ENCODE measurements at places on chromosomes 7 and 10.

DNA sequence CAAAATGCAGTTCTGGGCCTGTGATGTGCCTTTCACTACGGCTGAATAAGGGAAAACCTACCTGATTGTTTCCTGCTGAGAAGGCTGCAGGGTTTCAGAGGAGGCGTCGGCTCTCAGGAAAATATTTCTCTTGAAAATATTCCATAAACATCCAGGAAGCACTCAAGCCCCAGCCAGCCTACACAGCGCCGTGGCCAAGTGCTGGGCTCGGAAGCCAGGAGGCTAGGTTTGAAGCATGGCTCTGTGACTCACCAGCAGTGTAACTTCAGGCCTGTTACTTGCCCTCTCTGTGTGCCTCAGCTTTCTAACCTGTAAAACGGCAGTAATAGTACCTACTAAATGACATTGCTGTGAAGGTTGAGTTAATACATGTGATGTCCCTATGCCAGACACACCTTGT lies 399.1 kb downstream of the GATA3 start:
- DNase-seq, result no peak

GRCh38 chr10:17381502-17382142 lies 72.8 kb downstream of the ST8SIA6 start:
- DNase-seq, result no peak

DNA sequence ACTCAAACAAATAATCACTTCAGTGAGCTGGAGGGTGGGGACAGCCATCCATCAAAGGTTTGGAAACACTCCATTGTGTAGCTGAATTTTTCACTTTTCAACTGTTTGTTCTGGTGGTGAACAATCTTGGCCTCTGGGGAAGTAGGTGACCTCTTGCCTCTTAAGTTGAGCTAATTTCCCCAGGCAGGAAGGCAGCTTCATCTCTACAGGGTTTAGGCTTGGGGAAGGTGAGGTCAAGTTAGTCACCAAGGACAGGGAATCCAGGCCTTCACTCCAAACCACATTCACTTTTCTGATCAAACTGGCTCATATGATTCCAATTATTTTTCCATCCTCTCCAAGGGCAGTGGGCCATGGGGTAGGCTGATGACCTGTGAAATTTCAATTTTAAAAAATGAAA lies 138.3 kb upstream of the HABP2 start:
- DNase-seq, result no peak

DNA sequence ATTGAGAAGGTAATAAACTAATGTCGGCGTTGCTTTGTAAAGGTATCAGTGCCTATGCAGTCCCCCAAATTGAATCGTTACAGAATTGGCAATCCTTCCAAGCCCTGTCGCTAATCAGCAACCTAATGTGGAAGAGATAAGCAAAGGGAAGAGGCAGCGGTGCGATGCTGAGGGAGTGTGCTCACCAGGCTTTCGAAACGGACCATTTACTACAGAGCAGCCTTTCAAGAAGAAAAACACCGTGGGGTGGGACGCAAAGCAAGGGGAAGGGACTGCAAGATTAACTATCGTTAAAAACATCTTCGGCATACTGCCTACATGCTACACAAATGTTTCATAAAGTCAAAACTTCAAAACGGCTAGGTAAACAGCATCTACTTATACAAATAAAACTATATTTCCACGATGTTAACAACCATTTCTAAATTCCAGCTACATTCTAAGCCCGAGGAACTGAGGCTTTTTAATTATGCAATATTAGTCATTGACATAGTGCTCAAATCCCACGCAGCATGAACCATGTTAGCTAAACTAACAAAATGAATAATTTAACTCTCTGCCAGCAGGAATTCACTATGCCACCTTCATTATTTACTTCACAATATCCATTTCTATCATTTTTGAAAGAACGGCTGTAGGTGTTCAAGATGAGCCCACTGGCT lies 85.2 kb downstream of the CHCHD3 start:
- DNase-seq, result no peak

DNA sequence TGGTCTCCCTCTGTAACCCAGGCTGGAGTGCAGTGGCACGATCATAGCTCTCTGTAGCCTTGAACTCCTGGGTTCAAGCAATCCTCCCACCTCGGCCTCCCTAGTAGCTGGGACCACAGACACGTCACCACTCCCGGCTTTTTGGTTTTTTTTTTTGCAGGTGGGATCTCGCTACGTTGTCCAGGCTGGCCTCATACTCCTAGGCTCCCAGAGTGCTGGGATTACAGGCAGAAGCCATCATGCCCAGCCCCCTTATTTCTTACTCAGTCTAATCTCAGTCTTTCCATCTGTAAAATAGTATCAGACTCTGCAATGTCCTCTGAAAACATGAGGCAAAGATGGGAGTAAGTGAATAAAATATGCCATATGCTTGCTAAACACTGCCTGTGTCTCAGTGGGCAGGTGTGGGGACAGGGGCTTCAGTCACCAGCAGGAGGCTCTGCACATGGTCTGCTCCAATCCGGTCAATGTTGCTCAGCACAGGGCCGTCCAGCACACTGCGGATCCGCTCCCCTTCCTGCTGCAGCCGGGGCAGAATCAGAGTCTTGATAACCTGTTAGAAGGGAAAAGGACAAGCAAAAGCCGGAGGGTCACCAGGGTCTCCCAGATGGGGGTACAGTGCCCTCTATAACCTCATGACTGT lies 8.2 kb downstream of the AP4M1 start:
- no peak for DNase-seq

- DNase-seq, result no peak
Measured at GRCh38 chr7:19121977-19122588, 4.6 kb upstream of the TWIST1 start.

DNA sequence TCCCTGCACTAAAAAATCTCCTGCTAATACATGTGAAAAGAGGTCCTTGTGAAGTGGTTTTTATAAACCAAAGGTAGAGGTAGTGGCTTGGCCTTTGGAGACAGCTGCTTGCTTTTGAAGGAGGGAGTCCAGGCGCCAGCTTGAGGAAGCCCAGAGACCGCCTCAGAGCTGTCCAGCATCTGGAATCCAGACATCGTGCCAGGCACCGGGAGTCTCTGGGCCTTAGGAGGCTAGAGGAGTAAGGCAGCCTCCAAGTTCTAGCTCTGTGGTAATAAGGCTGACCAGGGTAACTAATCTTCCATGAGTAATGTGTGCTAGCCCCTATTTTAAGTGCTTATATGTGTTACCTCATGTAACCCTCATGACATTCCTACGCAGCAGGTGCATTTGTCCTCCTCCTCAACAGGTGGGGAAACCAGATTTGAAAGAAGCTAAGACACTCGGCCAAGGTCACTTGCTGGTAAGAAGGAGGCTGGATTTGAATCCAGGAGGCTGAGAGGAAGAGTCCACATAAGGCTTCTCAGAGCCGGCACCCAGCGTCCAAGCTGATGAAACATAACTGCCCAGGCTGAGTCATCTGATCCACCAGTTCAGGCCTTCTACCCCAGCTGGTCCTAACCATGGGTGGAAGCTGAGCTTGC lies 26.1 kb downstream of the PRLHR start:
- DNase-seq, result no peak

GRCh38 chr10:6233725-6234277 lies 31.1 kb downstream of the PFKFB3 start:
- DNase-seq, result no peak

- DNase-seq, result no peak
Measured at GRCh38 chr7:128176696-128177095, 64.4 kb upstream of the LEP start.

GRCh38 chr10:13395540-13395939 lies 47.4 kb upstream of the SEPHS1 start:
- DNase-seq, result no peak

GRCh38 chr7:51124321-51124720 lies 192.3 kb downstream of the COBL start:
- no peak for DNase-seq

- no peak for DNase-seq
Measured at GRCh38 chr10:7559386-7559785, 107.4 kb downstream of the ITIH5 start.

GRCh38 chr7:108026647-108027046 lies 23.7 kb upstream of the LAMB1 start:
- DNase-seq, result no peak

GRCh38 chr7:112572669-112573301 lies 92.0 kb downstream of the LSMEM1 start:
- DNase-seq, result no peak

DNA sequence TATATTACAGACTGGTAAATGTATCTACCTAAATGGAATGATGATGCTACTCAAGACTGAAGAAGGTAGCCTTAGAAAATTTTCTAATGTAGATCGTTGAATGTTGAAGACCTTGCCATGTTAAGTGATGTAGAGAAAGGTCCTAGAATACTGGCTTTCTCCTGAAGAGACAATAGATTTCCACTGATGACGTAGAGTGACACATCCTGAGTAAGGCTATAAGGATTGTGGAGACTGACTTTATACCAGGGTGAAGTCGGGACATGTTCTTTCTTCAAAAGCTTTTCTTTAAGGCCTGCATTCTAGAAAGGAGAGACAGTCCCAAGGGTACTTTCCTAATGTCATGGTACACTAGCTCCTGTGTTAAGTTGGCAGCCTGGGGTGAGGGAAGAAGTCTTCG lies 58.6 kb downstream of the PCDH15 start:
- no peak for DNase-seq

DNA sequence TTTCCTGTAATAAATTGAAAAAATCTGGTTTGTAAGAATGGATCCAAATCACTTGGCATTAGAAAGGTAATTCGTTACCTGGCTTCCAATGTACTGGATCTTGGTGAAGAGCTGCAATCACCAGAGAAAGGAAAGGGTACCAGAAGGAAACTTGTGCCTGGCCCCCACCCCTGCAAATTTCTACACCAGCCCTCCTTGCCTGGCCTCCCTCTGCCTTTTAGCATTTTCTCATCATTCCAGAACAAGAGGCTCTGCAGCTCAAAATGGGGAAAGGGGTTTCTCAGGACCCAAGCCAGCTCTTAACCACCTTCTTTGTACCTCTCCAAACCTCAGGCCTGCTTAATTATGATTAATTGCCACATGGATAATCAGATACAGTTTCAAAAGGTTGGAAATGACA lies 612.8 kb upstream of the MGMT start:
- no peak for DNase-seq

DNA sequence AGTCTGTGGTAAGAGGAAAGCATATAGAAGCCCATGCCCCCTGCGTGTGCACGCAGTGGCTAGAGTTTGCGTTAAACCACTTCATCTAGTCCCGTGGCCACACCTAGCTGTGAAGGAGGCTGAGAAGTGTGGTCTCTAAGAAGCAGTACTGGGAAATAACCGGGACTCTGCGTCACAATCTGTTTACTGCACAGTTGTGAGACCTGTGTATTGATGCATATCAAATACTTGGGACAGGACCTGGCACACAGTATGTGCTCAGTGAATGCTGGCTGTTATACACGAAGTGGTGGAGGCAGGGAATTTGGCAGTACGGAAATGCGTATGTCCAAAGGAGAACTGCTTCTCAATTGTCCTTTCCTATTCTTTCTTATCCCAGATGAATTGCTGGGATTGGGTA lies 149.5 kb downstream of the ARHGAP21 start:
- no peak for DNase-seq

DNA sequence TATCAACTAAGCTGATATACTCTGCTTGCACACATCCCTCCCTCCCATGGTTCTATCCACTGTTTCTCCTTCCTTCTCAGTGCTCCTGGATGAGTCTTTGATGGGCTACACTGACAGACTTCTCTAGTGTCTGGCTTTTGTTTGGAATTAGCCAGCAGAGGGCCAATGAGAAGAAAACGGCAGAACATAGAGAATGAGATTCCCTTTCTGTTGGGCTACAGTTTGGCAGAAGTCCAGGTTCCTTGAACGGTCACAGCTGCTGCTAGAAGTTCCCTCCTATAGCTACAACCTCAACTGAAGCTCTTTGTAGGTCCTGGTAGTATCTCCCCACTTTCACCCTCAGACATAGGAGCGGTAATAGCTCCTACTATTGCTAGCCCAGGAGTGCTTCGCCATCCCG lies 251.1 kb upstream of the LRRN3 start:
- peak; percentile 2 for DNase-seq

Measured in CMK (cell line).